ENCODE measurements at places on chromosomes 11 and 22.

GRCh38 chr11:28878025-28878424 is 769.8 kb downstream of the METTL15 start:
- no peak for DNase-seq

GRCh38 chr11:65593518-65594414 is 1.8 kb downstream of the KCNK7 start:
- peak; percentile 48 for DNase-seq

- DNase-seq: no peak
These were observed 1.3 kb upstream of the ZFTA start for GRCh38 chr11:63769714-63770455.

DNA sequence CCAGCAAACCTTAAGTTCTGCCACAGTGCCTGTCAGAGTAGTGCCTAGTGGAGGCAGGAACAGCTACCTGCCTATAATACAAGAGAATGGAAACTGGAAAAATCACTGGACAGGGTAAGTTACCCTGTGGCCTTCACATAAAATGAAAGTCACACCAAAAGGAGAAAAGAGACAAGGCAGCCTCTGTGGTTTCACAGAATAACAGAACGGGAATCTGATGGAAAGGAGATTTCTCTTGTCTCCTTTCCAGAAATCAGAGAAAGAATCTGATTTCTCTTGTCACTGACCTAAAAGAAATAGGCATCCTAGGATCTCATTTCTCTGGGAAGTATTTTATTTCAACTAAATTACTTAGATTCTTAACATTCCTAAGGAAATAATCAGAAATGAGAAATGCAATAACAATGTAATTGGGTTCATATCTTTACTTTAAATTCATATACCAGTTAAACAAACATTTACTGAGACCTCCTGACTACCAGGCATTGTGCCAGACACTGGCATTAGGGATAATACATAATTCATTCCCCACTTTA is 41.6 kb downstream of the PRCP start:
- no peak for DNase-seq

GRCh38 chr11:119338965-119339588 is 1.6 kb downstream of the C1QTNF5 start:
- DNase-seq: no peak

GRCh38 chr22:49322231-49322630 is 505.4 kb downstream of the BRD1 start:
- DNase-seq: no peak

- no peak for DNase-seq
These were observed 72.9 kb upstream of the ATXN10 start for GRCh38 chr22:45598596-45599217.

- DNase-seq: no peak
These were observed 35.8 kb upstream of the RIC3 start for GRCh38 chr11:8204596-8204995.

GRCh38 chr22:28742562-28742962 is 723 bp downstream of the HSCB start:
- no peak for DNase-seq

- no peak for DNase-seq
These were observed 129.0 kb upstream of the PARVA start for GRCh38 chr11:12248330-12248729.

GRCh38 chr22:17013396-17014100 is 5.5 kb upstream of the GAB4 start:
- DNase-seq: no peak

DNA sequence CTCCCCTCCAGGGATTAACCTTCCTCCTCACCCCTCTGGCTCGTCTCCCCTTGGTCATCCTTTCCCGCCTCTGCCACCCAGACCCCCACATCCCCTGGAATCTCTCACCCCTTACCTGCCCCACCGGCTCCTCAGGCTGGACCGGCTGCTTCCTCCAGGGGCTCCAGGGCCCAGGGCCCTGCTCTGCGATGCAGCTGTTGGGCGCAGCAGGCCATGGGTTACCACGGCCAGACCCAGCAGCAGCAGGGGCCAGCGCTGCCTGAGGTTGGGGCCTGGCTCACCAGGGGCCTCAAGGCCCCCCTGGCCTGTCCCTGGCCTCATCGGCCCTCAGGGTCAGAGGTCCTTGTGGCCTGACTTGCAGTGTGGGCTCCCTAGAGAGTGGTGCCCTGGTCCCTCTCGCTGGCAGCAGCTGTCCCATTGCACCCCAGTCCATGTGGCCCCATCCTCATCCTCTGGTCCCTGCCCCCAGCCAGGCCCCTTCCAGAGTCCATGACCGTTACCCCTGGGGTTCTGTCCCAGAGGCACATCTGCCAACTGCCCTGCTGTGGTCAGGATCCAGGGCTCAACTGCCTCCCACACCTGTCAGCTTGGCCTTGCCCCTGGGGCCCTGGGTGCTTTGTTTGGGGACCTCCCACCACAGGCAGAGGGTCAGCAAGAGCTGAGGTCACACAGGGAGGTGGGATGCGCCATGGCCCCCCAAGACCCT is at the start of gene IGLL1:
Gene IGLL1, minus strand, starts transcription at position 421 of the 706 bp plus-strand sequence. Its CDS starts 100 bp downstream, at position 321.
- no peak for DNase-seq

GRCh38 chr22:49997251-49997599 is 15.3 kb downstream of the IL17REL start:
- no peak for DNase-seq

DNA sequence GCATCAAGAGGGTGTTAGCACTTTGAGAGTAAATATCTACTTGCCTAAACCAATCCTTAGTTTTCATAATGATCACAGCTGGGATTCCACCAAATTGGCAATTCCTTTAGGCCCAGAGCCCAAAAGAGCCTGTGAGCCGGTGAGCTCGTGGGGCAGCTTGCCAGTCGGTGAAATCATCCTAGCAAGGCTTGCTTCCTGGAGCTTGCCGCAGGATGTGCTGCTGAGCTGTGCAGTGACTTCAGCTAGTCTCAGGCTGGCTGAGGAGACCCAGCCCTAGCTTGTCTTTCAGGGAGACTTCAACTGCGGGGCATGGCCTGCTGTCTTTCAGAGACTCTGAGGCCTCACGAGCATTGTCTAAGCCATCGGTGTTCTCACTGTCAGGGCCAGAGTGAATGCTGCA is 73.6 kb upstream of the SUSD2 start:
- no peak for DNase-seq

DNA sequence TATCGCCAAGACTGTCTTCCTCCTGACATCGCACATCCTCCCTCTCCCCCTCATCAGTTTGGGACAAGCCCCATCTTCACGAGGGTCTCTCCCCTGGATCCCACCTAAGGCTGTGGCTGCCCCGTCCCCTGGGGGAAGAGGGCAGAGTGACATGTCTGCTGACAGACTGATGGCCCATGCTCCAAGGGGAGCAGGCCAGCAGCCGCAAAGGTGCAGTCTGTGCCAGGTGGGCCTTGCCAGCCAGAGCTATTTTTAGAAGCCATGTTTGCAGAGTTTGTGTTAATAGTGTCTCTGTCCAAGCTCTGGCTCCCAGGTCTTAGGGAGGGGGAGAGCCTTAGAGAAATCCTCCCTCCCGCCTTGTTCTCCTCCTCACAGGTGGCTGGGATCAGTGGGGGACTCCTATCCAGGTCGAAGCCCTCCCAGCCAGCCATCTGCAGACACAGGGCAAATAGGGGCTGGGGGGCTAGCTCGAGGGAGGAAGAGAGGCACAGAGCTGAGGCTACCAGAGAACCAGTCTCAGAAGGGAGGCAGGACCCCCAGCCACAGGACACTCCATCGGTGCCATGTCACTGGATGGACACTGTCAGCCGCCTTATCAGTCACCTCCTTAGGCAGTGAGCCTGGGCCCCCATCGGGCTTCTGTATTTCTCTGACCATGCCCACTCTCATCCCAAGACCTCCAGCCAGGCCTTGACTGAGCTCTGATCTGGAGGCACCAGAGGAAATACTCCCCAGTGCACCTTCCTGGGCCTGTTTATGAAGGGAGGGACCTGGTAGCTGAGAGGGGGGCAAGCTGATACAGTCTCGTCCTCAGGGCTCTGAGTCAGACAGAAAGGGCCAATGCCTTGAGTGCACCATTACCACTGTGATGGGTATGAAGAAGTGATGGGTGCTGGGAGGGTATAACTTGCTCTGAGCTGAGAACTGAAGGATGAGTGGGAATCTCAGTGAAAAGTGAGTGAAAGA is 49.3 kb downstream of the CHRDL2 start:
- DNase-seq: no peak

DNA sequence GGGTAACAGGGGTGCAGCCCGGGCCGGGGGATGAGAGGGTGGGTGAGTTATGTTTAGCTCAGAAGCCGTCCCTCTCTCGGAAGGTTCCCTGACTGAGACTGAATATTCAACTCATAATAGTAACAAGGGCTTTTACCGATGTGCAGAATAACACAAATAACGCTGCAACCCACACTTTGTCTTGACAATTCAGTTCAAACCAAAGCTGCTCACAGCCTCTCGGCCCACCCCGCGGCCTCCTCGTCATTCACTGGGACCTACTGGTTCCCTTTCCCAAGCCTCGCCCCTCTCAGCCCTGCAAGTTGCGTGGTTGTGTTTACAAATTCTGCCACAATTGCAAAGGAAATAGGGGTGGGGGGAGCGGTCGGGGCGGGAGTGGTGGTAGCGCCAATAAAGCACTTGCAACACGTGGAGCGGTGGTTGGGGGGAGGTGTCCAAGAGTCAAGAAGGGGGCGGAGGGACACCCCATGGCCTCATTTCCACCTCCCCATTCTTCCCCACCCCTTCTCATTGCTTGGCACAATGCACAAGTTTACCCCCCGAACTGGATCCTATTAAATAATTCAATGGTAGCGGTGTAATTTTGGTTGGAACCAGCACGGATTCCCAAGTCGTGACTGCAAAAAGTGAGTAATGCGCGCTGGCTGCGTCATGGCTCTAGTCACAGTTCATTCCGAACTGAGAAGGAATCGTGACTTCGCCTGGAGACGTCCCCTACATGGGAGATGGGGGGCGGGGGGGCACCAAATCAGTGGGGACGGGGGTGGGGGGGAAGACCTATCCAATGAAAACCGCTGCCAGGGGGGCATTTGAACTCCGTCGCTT is 102.0 kb upstream of the HSD17B12 start:
- DNase-seq: no peak

DNA sequence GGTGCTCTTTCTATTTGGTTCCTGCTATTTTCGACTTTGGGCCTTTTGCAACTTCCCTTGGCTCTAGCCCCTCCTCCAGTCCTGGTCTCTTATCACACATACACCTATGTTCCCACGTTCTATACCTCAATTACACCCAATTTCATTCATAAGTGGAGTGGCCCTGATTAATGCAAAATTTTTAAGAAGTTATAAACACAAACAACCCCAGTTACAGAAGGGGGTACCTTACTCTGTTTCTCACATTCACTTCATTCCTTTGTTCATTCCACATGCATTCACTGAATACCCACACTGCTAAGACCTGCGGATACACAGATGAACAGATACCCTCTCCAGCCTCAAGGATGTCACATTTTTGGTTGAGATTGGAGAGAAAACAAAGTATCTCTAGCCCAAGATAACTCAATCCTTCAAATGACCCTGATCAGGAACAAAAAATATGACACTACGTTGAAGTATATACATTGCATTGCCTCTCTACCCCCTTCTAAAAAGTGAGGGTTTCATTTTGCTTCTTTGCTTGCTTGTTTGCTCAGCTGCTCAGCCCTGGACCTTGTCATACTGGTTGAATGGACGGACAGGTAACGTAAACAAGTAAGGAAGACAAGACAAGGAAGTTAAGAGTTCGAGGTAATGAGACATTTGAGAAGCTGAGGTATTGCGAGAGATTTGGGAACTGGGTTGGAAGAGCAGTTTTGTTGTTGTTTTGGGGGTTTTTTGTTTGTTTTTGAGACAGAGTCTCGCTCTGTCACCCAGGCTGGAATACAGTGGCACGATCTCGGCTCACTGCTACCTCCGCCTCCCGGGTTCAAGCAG is 3.6 kb upstream of the VPS37C start:
- no peak for DNase-seq

DNA sequence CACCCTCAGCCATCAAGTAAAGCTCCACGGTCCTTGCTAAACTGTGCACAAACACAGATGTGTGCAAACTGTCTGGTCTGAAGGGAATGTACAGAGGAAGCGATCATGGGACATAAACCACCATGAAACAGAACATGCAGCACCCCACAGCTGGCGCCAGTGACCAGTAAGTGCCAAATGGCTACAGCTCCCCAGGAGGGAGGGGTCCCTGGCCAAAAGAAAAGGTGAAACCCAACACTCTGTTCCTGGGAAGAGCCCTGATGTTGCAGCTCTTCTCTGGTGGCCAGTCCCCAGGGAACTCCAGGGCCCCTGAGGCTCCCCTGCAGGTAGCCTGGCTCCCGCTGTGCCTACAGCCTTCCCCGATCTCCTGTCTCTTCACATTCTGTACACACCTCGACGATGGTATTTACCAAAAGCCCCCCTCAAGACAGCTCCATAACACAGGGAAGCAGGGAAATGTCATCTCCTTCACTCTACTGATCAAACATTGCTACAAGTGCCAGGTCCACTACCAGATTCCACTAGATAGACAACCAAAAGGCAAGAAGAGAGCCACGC is 2.9 kb downstream of the DGCR6L start:
- DNase-seq: no peak

DNA sequence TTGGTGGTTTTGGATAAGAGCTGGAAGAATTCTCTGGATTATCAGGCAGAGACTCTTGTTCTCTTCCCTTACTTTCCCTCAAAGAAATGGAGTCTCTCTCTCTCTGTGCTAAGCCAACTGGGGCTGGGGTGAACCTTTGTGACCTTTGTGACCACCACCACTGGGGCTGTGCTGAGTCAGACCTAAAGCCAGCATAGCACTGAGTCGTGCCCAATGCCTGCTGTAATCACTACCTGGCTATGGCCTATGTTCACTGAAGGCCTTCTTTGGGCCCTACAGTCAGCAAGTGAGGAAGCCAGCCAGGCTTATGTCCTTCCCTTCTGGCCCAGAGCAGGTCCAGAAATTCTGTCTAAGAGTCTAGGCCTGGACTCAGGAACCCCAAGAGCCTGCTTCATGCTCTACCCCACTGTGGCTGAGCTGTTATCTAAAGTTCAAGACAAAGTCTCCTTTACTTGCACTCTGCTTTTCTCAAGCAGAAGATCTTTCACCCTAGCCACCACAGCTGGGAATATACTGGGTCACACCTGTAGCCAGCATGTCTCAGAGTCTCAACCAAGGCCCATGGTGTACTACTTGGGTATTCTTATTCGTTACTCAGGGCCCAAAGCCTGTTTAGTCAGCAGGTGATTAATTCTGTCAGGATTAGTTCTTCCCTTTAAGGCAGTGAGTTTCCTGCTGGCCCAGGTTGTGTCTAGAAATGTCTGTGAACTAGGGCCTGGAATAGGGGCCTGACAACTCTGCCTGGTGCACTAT is 86.0 kb downstream of the EHF start:
- no peak for DNase-seq

DNA sequence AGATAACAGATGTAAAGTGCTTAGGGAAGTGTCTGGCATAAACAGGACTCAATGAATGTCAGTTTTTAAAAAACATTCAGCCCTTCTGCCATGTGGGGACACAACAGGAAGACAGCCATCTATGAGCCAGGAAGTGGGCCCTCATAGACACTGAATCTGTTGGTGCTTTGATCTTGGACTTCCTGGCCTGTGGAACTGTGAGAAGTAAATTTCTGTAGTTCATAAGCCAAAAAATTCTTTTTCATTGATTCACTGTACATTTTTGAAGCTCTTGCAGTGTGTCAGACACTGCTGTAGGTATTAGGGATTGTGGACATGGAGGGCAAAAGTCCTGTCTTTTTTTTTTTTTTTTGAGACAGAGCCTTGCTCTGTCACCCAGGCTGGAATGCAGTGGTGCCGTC is 188.6 kb downstream of the HIPK3 start:
- DNase-seq: no peak
